ENCODE measurements at places on chromosomes 1 and 21. TPM values are rescaled to one million over a fixed set of nuclear protein-coding genes. Genes with fewer than 3 reads are reported as not detected.

DNA sequence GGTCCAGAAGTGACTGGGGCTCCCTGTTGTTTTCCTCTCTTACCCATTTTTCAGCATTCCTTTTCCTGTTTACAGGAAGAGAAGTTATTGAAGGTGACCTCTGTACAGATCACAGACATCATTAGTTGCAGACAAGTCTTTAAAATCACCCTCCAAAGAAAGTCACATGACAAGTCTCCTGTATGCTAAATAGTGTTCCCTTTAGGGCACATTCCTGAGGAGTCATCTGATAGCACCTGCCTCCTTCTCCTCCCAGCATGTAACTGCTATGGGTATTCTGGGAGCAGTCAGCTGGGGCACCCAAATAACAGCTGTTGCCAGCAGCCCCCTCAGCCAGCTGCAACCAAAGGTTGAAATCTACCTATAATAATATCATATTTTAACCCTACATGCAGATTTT lies 200.6 kb downstream of the PTGER3 start:
- DNase-seq = peak; percentile 8

- no peak for DNase-seq
Measured at GRCh38 chr1:200483491-200484143, 73.8 kb upstream of the ZNF281 start.

DNA sequence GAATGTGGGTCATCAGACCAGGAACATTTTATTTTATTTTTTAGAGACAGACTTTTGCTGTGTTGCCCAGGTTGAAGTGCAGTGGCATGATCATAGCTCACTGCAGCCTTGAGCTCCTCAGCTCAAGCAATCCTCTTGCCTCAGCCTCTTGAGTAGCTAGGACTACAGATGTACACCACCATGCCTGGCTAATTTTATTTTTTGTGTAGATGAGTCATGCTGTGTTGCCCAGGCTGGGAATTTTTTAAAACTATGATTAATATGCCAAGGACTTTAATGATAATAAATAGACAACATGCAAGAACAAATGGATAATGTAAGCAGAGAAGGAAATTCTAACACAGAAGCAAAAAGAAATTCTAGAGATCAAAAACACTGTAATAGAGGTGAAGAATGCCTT lies 142.4 kb downstream of the AK5 start:
- no peak for DNase-seq

GRCh38 chr1:63804829-63805484 lies 31.1 kb downstream of the ROR1 start:
- DNase-seq = no peak

Gene DONSON
- polyA plus RNA-seq = 41.4 TPM
